Stimulated activated CD4-positive, alpha-beta T cell treated with anti-CD3 and anti-CD28 coated beads, TNF-alpha, amount 100 ng/mL, for 24 hours (primary cell): ENCODE measurements at places on chromosomes 2 and 18.
A peak's percentile ranks its signal among the peaks of the same experiment; 100 is the strongest.

GRCh38 chr2:6917761-6918421 lies 679 bp downstream of the RNF144A start:
- DNase-seq: no peak

DNA sequence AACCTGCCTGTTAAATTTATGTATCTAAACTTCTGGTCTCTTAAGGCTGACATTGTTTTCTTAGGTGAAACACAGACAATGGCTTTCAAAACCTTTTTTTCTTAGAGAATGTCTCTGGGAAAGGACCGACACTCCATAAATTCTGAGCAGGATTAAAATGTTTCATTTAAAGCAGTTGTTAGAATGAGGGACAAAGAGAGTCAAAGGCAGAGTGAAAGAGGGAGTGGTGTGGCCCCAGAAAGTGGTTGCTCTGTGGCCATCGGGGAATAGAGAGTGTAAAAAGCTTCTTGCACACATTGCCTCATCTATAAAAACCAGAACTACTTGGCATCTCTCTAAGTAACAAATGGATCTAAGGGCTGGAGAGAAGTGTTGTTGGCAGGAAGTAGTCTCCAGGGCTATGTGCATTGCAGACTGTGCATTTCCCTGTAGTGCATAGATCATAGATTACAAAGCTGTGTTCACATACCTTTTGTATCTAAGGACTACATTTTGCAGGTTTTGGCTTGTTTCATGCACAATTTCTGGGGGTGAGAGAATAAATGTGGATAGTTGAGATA lies 3.6 kb downstream of the RPRM start:
- DNase-seq: no peak

DNA sequence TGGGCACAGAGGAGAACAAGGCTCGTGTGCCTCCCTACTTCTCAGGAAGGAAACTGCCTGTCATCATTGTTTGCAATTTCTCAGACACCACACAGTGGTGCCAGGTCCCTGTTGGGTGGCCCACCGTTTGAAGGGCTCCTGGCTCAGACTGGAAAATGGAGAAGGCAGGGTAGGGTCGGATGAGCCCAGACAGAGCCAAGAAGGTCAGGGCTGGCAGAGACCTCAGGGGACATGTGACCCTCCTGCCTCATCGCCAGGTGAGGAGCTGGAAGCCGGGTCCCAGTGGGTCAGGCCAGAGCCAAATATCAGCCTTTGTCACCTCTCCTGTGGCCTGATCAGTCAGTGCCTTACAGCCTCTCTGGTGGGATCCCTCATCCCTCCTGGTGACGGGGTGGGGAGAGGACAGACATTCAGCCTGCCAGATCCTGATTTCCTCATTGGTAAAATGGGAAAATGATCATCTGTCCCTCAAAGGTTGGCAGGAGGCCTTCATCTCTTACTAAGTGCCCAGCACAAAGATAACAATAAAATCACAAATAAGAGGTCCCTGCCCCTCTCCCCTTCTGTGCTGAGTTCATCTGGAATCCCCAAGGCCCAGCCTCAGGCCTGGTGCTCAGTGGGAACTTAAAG lies 117.6 kb downstream of the CAPN13 start:
- no peak for DNase-seq

DNA sequence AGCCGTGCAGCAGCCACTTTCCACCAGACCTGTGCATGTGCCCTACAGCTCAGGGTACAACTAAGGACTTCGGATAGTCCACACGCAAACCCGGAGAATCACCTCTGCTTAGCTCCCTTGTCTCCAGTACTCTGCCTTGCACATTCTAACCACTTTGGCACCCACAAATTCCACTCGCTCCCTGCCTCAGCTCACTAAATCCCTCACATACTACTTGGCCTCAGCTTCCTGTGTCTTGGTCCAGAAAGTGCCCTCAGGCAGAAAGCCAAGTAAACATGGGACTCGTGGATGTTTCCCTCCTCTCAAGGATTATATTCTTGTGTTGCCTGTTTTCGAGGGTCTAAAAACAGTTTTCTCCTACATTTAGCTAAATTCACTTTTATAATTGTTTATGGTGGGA lies 157.8 kb upstream of the DAPL1 start:
- no peak for DNase-seq

- no peak for DNase-seq
Observed at GRCh38 chr18:25416374-25416773, 64.4 kb upstream of the ZNF521 start.

GRCh38 chr2:173550143-173550542 lies 195.5 kb downstream of the CDCA7 start:
- no peak for DNase-seq

DNA sequence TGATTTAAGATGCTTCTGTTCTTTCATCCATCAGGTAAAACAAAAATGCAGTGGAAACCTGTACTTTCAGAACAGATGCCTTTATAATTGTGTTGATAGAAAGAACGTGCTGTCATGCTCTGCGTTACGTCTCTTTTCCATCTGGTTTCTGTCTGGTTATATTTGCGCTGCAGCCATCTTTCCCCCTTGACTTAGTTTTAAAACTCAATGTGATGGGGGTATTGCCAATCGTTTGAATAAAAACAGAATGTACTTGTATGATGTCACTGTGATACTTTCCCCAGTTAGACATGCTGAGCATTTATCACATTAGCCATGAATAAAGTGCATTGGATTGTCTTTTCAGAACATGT lies 508.6 kb downstream of the ADCYAP1 start:
- DNase-seq: no peak

- DNase-seq: no peak
Observed at GRCh38 chr2:23632386-23632785, 247.4 kb downstream of the KLHL29 start.

GRCh38 chr2:75561566-75562512 lies 1.1 kb upstream of the EVA1A start:
- no peak for DNase-seq

DNA sequence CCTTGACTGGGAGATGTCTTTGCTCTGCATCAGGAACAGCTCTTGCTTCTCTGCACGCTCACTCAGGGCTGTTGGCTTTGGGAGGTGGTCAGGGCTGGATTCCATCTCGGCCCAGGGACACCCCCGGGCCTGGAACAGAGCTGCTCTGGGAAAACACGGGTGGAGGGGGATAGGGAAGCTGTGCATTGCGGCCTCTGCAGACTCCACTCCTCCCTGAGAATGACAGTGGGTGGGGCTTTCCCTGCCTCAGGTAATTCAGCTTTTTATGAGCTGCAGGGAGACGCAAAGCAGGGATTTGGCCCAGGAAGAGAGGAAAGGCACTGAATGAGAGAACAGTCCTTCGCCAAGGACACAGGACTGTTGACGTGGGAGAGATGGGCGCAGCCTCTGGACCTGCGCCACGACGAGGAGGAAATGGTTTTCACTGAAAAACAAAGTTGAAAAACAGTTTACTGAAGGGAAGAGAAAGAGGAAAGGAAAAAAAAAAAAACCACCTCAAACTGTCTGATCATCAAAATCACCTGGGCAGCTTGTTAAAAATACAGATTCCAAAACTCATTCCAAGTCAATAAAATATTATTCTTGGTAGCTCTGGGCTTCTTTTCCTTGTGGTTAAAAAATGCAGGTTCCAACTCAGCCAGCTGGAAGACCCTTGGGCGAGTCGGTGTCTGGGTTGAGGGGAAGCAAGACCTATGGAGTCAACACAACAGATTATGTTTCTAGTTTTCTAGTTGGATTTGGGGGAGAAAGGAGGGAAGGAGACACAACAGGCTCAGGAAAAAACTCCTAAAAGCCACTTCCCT lies 194.0 kb downstream of the ZFP36L2 start:
- DNase-seq: no peak

DNA sequence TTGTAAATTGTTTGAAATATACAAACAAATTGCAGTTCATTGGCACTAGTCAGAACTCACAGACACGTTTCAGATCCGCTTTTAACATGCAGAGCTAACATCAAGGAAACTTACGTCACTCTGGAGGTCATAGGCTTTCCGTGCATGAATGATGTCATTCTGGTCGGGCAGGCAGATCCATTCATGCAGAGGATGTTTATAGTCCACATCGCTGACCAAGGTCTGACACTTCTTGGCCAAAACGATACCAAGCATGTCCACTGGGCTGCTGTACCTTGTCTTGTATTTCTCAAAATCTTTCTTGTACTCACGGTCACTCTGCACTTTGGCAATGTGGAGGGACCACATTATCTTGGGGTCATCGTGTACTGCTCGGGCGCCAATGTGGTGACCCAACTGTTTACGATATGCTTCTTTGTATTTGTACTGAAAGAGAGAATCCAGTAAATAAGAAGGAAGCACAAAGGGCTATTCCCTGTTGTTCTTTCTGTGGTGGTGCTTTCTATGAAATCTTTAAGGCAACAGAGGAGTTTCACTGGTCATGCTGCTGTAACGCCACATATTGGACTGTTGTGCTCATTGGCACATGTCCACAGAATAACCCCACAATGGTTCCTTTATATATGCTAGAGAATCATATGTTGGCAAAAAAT lies 114.8 kb downstream of the NEB start:
- no peak for DNase-seq

DNA sequence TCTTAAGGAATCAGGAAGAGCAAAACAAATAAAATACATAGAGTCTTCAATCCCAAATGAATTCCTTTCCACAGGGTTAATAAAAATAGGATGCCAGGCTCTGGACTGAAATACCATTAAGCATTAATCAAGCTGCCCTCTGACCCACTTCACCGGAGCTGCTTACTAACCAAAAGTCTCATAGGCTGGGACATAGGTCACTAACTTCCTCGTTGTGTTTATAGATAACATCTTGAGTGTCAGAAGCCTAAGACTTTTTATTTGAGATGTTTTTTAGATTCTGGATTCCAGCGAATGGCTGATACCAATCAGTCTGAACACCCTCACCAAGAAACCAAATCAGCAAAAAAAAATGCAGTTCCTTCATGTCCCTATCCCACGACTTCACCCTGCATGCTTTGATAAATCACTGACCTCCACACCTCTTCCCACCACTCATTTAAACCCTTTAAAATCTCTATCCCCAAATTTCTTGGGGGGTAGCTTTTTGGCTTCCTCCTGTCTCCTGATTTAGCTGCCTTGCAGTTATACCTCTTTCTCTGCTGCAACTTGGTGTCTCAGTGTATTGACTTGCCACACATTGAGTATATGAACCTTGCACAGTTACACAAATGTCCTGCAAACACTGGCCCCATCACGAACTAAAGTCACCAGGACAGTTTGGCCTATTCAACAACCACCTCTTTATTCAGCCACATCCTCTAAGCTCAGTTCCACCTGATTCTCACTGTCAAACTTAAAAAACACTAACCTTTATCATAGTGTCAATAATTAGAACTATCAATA lies 399.3 kb downstream of the METTL4 start:
- DNase-seq: no peak

DNA sequence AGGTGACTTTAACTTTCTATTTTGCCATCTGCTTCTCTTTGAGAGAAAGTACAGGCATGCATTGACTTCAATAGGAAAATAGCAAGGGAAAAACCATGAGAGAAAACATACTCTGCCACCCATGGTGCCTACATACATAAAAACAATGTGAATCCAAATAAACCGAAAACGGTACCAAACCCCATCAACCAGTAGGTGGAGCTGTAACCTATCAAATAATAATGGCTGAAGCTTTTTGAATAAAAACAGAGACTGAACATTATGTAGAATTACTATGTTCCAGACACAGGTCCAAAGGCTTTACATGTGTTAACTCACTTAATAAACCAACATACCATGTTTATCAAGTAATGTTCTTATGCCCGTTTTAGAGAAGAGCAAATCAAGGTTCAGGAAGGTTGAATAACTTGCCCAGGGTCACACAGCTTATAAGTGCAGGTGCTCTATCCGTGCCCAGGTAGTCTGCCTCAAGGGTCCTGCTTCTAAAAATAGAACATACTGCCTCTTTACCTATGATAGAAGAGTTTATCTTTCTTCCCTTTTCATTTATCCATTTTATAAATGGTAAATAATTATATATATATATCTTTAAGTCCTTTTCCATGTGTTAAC lies 293.9 kb upstream of the SYT4 start:
- DNase-seq: no peak

- DNase-seq: no peak
Observed at GRCh38 chr2:191942090-191942738, 95.3 kb upstream of the CAVIN2 start.

DNA sequence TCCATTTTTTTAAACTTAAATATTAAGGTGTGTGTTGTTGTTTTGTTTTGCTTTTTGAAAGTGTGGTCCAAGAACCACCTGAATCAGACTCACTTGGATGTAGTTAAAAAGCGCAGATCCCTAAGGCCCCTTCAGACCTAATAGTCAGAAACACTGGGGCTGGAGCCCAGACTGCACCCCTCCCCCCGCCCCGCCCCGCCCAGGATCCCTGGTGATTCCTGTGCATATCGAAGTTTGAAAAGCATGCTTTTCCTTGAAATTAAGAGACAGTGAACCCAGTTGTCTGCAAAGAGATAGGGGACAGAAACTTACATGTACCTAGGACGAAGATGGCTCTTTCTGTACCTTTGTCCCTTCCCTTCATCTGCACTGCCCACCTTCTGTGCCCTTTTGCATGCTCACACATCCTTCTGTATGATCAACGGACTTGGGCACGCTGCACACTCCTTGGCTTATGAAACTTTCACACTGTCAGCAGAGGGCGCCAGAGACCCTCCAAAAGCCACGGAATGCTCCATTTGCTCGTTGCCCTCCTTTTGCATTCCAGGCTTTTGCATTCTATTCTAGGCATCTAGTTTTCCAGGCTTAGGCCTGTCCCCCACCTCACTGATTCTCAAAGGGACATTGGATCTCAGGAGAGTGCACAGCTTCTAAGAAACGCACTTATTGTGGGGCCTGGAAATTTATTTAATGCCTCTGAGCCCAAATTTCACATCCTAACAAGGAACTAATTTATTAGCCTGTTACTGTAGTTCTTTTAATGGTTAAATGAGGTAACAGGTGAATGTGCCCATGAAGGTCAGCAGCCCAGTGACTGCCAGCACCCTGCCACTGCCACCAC lies 32.8 kb upstream of the SLC14A1 start:
- DNase-seq: peak; percentile 70

DNA sequence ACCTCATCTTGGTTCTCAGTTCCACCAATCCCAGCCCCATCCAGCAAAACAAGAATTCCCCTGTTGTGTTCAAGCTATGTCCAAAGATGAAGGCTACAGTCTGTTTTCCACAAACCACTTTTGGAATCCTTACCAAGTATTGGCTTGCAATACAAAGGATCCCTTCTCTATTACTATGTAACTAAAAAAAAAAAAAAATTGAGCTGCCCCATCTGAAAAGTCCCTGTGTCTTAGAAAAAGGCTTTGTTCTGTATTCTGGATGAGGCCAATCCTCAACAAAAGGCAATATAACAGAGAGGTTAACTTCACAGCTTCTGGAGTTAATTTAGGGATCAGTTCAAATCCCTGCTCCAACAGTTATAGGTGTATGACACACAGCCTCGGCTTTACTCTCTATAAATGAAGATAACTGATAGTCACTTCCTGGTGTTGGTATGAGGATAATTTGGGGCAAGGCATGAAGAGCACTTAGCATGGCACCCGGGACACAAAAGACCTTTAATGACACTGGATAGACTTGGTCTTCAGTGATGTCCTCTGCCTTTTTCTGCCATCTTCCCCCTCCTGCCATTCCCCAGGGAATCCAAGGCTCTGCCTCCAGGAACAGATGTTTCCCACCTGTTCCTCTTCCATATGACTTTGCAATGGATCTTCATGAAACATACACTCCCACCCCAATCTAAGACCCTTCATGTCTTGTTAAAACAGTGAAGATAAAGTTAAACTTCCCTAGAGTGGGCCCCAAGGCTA lies 61.2 kb upstream of the ATL2 start:
- no peak for DNase-seq

- no peak for DNase-seq
Observed at GRCh38 chr2:15640261-15640711, 48.6 kb downstream of the DDX1 start.
